Activated CD4-positive, alpha-beta T cell treated with anti-CD3 and anti-CD28 coated beads, Interleukin-2, amount 50 U/mL, for 24 hours (primary cell): ENCODE measurements at places on chromosomes 7 and 10.

DNA sequence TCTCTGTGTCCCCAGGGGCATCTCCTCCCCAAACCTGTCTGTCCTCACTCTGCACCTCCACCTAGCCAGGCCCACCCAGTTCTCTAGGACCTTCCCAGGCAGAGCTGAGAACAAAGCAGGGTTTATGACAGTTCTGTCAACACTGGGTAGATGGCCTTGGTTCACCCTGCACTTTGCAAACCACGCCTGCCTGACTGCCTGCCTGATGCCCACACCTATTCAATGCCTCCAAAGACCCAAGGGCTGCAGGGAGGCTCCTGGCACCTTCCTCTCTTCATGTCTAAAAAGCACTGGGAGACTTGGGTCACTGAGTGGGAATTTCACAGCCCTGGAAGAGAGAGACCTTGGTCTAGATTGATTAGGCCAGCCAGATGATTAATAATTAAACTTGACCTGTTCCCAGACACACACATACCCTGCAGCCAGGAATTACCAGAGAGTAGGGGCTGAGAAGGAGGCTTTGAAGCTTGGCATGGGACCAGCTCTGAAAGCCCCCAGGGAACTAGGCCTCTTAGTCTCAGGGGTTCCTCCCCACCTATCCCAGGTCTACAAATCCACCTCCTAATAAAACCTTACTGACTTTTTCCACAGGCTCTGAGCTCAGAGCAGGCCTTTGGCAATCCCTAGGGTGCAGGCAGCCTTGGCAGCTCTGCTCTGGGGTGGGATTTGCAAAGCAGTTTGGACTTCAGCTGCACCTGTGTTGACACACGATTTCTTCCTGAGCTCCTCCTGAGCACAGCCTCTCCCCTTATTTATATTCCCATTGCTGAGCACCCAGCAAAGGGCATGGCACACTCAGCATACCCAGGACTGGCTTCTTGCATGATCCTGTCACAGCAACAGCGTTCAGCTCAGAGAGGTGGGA, 25.7 kb upstream of the PDCD4 start:
- DNase-seq, result no peak

DNA sequence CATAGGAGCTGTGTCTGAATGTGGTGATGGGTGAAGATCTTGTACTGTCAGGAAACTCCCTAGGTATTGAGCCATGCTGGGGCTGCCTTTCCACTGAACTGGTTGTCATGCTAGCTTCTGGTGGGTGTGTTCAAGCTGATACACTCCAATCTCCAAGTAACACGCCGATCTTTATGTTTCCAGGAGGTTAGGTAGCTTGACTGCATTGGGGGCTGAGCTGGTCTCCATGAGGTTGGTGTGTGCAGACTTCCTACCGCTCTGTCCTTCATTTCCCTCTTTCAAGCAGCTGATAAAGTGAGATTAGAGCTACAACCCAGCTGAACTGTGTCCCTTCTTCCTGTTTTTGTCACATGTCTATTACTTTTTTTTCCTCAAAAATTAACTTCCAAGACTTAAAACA, 265.5 kb downstream of the ANKRD30A start:
- no peak for DNase-seq

- no peak for DNase-seq
Measured at GRCh38 chr10:44882166-44882720, 28.9 kb upstream of the TMEM72 start.

DNA sequence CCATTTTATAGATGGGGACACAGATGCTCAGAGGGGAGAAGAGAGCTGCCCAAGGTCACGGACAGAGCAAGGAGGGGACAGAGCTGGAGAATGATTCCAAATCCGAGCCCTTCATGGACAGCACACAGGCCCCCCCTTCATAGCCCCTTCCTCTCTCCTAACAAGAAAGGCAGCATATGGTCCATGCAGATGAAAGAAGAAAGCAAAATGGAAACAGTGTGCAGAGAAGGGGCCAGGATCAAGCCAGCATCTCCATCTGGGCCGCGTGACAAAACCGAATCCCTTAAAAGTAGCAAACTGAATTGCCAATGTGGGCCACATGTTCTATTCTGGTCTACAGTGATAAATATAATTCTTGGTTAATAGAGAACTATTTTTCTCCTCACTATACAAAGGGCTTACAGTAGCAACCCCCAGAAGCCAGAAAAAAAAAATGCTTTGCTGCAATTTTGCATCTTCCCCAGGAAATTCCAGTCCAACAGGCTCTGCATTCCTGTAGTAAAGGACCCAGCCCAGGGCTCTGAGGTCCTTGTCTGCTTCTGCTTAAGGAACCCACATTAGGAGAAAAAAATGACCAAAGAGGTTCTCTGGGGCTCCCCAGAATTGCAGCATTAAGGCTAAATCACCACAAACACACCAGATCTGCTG, 7.8 kb downstream of the CPXM2 start:
- no peak for DNase-seq

- DNase-seq, result no peak
Measured at GRCh38 chr7:30464231-30464671, 14.3 kb downstream of the NOD1 start.

GRCh38 chr10:74612195-74612594, 214.2 kb upstream of the KAT6B start:
- no peak for DNase-seq

DNA sequence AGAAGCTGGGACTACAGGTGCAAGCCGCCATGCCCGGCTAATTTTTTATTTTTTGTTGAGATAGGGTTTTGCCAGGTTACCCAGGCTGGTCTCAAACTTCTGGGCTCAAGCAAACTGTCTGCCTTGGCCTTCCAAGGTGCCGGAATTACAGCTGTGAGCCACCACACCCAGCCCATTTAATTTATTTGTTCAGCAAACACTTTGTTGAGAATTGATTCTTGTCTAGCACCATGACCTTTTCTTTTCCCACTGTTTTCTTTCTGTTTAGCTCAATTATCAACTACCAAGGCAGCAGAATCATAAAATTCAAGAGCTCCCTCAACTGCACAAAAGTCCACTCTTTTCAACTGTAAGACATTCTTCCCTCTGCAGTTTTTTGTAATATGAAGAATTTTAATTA, 47.8 kb upstream of the PARD3 start:
- no peak for DNase-seq

GRCh38 chr7:157673573-157673972, 336.8 kb downstream of the DNAJB6 start:
- DNase-seq, result no peak

DNA sequence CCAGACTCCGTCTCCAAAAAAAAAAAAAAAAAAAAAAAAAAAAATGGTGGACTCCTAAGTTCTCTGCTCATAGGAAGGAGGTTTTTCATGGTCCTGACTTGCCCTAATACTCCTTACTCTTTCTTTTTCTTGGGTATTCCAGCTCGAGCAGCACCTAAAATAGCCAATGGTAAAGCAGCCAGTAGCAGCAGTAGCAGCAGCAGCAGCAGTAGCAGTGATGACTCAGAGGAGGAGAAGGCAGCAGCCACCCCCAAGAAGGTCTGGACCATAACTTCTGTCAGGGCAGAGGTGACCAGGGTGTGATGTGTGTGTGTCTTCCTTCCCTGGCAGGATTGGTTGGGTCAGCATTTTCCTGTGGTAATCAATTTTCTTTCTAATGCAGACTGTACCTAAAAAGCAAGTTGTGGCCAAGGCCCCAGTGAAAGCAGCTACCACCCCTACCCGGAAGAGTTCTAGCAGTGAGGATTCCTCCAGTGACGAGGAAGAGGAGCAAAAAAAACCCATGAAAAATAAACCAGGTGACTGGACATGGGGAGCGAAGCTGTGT, 6.9 kb downstream of the NOLC1 start:
- no peak for DNase-seq

DNA sequence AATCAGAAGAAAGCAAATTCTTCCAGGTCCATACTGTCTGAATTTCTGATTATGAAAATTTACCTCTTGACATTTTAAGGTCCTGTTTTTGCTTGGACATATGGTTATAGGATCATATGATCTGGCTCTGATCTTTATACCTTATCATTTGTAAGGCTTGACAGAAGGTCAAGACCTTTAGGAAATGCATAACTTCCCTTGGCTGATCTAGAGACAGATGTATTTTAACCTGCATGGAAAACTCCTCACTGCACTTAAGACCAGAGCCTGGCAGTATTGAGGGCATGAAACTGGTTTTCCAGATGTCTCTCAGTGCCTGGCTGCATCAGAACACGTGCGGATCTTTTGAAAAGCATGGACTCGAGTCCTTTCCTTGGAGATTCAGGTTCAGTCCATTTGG, 55.9 kb downstream of the TRRAP start:
- no peak for DNase-seq

DNA sequence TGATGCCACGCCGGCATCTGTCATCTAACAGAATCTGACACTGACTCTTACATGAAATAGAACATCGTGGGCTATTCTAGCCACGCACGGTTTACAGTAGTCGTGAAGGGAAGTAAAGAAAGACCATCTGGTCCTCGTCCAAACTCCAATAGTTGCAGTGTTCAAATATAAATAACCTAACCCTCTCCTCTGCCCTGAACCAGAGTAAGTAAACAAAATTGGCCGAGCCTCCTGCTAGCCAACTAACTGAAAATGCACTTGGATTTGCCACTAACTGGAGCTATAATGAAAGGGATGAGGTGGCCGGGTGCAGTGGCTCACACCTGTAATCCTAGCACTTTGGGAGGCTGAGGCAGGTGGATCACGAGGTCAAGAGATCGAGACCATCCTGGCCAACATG, 29.5 kb upstream of the ZC3HAV1L start:
- no peak for DNase-seq

DNA sequence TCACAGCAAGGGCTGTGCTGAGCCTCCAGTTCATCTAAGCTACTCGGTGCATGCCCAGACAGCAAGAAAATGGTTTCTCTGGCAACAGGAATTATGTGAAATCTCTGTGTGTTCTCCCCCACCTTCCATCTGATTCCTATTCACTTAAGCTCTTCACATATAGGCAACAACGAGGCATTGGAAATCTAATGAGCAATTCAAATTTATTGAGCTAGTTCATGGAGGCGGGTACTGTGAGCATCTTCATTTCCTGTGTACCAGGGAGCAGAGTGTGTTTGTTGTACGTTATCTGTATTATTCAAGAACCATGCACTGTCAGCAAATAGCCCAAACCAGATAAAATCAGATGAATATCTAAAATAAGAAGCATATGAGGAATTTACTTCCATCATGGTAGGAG, 739.1 kb downstream of the MAGI2 start:
- no peak for DNase-seq

GRCh38 chr7:47446871-47447466, 134.9 kb downstream of the TNS3 start:
- DNase-seq, result no peak

DNA sequence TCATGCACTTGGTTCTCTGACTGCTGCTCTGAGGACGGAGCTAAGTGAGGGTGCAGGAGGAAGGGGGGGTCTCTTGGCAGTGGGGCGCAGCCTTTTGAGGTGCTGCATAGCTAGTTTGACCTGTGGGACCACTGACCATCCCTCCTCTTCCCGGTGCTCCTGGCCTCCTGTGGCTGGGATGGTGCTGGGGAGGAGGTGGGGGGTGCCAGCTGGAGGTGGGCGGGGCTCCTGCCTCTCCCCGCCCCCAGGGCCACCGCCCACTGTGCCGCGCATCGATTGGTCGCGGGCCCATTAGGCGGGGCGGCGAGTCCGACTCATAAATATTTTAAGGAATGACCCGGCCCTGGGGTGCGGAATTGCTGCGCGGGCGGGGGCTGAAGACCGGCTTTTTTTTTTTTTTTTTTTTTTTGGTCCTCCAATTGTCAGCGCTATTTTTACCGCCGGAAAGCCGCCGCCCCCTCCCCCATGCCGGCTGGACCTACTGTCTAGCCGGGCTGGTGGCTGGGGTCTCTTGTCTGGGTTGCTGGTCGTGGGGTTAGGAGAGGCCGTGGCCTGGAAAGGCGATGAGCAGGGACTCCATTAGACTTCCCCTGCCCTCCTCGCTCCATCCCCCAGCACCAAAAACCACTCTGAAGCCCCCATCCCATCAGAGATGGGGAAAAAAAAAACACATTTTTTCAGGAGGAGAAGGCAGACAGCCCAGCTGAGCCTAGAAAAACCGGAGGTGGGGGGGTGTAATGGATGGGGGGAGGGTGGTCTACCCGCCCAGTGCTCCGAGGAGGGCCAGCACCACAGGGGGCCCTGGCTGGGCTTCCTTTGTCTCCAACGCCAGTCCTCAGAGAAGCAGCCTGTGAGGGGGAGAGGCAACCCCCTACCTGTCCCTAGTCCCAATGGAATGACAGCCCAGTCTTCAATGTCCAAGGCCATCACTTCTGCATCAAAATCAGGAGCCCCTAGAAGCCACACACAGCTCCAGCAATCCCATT, 6.4 kb downstream of the SH2B2 start:
- DNase-seq, result no peak

DNA sequence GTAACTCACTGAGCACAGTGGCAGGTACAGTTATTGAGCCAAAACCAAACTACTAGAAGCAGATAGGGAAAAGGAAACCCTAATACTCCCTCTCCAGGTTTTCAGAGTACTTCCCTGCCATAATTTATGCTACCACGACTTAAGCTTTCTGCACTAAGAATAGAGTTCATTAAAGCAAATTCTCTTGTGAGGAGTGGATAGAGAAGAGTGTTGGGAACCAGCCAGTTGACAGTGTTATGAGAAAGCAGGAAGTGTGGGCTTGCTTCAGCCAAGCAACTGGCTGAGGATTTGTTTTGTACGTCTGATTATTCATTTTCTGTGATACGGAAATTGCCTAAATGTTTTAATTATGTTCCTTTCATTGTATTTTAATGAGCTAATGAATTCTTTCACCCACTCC, 280.5 kb downstream of the KIF20B start:
- DNase-seq, result no peak

GRCh38 chr7:79212334-79212733, 241.1 kb downstream of the MAGI2 start:
- no peak for DNase-seq

GRCh38 chr7:132508724-132509353, 67.4 kb downstream of the PLXNA4 start:
- DNase-seq, result no peak

DNA sequence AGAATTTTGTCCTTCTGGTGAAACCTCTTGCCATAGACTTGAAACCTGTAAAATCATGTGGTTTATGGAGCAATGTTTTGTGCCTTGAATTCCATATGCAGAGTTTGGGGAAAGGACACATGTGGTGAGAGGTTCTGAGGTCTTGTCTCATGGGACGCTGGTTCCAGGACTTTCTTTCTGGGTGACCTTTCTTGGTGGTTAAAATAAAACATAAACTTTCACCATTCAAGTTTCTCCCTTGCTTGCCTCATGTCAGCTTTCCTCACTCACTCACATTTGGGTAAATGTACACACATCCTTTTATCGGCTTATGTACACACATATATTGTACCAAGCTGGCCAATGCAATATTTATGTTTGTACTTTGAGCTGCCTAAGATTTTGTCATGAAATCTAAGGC, 144.9 kb upstream of the CELF2 start:
- DNase-seq, result no peak

GRCh38 chr10:127067542-127068194, 128.7 kb downstream of the INSYN2A start:
- DNase-seq, result no peak

- DNase-seq, result no peak
Measured at GRCh38 chr10:103682631-103683030, 172.7 kb downstream of the SH3PXD2A start.

DNA sequence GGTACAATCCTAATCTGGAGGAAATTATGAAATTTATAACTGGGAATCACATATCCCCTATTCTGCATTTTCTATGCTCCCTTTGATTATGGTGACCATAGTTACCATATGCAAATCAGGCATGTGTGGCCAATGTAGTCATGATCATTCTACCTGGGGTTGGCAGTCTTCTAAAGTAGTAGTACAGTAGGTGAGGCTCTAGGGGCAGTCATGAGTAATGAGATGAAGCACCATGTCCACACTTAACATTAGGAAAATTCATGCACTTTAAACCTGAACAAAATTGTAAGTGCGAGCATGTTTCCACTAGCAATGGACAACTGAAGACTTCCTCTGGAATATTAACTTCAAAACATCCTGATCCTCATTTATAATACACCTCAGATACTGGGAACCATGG, 545.9 kb downstream of the SUGCT start:
- no peak for DNase-seq
